Hindlimb muscle (tissue), 1 donor: ENCODE measurements at places on chromosomes 13 and 19.

GRCh38 chr13:70034286-70034685, 73.3 kb upstream of the ATXN8OS start:
- no peak for DNase-seq

DNA sequence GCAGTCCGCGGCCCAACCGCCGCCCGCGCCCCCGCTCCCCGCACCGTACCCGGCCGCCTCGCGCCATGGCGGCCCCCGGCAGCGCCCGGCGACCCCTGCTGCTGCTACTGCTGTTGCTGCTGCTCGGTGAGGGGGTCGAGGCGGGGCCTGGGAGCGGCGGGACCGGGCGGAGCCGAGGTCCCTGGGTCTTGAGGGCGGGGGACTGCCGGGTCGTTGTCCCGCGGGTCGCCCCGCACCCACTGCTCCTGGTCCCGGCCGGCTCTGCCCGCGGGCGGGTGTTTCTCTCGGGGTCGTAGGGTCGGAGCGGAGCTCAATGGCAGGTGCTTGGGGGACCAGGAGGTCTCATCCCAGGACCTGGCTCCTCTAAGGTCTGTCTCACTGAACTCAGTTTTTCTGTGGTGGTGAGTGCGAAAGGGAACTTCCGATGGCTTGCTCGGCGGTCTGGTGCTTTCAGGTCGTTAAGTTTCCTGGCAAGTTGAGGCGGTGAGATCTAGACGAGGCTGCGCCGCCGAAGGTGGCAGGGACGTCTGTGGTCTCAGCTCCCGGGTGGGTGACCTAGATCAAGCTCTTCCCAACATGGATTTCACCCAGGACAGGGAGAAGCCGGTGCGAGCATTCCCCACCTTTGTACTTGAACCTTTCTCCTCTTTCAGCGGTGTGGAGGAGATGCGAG, 467 bp downstream of the LAMP1 start:
- no peak for DNase-seq

GRCh38 chr13:93316841-93317240, 90.2 kb downstream of the GPC6 start:
- no peak for DNase-seq

GRCh38 chr19:3737487-3738205, 23.8 kb downstream of the APBA3 start:
- no peak for DNase-seq

DNA sequence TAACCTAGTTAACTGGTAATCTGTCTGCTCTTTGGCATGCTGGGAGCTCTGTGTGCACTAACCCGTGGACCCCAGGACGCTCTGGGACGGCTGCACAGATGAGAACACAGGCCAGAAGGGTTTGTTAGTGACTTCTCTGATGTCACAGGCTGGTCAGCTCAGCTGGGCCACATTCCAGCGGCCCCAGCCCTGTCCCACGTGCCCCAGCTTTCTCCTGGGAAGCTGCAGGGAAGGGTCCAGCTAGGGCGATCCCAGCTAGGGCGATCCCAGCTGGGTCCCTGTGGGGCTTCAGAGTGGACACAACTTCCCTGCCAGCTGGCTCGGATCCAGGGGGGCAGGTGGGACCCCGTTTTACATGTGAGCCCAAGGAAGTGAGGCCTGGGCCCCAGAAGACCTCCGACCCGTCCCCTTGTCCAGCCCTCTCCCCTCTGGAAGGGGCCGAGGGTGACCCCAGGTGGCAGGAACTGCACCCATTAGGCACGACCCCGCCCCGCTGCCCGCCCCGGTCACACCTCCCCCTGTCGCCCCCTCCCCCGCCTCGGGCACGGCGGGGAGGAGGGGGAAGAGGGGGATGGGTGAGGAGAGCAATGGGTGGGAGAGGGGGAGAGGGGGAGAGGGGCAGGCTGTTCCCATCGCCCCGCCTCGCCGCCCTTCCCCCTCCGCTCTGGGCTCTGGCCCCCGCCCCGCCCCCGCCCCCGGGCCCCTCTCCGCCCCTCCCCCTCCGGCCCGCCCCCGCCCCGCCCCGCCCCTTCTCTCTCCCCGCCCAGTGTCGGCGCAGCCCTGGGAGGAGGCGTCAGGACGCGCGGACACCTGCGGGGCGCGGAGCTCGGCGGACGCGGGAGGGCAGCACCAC, 75.2 kb upstream of the MCF2L start:
- peak; percentile 47 for DNase-seq

GRCh38 chr13:45406421-45406820, 11.8 kb downstream of the SLC25A30 start:
- no peak for DNase-seq
